Kidney epithelial cell (primary cell): ENCODE measurements at places on chromosomes 1 and 21. TPM values are rescaled to one million over a fixed set of nuclear protein-coding genes. Genes with fewer than 3 reads are reported as not detected.

The CYP4Z1 gene
- total RNA-seq: not detected in 2 replicates

The CLIC4 gene
- total RNA-seq: 224 and 227 TPM in 2 replicates

The RRP1B gene
- total RNA-seq: 44.7 and 47.4 TPM in 2 replicates

The SFT2D2 gene
- 42.1 and 44.2 TPM in 2 replicates for total RNA-seq

The HCRTR1 gene
- total RNA-seq: not detected in 2 replicates

The IVNS1ABP gene
- total RNA-seq: 69.3 and 73.8 TPM in 2 replicates

The KCNE2 gene
- total RNA-seq: not detected in 2 replicates

The GADD45A gene
- total RNA-seq: 247 and 249 TPM in 2 replicates

The ALPL gene
- 5.1 and 7.3 TPM in 2 replicates for total RNA-seq

The KCNJ9 gene
- not detected in 2 replicates for total RNA-seq

The COL8A2 gene
- total RNA-seq: 1.2 TPM in 2 replicates

The SPATA21 gene
- not detected in 2 replicates for total RNA-seq
